ENCODE measurements at places on chromosomes 12 and 14. TPM values are rescaled to one million over a fixed set of nuclear protein-coding genes. Genes with fewer than 3 reads are reported as not detected.

The CPNE6 gene
- not detected for total RNA-seq

The CCDC197 gene
- not detected for total RNA-seq

The NANOG gene
- total RNA-seq: not detected

DNA sequence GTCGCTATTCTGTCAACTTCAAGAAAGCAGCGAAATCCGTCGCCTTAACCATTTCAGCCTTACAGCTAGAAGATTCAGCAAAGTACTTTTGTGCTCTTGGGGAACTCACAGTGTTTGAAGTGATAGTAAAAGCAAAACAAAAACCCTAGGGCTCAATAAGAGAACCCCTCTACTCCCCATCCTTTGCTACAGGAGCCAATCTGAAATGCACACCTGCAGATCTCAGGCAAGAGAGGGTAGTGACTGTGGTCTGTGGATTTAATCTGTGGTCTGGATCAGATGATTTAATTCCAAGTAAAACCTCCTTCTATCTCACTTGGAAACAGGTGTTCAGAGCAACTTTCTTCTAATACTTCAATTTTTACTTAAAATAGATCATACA is 422.9 kb upstream of the OR4E1 start:
- H3K4me3 ChIP-seq: no peak overlapping the region
- DNase-seq: no peak
- H3K4me1 ChIP-seq: no peaks in the 10 kb centered on the region
- no peak overlapping the region for H3K27ac ChIP-seq

DNA sequence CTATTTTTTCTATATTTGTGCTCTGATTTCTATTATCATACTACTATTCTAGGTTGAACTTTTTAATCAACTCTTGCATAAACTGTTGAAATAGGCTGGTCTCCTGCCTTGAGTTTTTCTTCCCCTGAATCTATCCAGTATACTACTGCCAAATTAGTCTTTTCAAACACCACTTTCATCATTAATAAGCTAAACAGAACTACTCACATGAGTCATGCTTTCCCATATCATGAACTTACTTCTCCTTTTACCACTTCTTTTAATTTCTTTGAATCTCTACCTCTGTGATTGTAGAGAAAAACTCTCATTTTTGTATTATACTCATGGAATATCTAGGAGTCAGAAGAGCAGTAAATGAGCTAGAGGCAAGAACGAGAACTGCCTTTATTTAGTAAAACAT is 340.3 kb upstream of the PDE3A start:
- H3K4me1 ChIP-seq: no peaks in the 10 kb centered on the region
- H3K36me3 ChIP-seq: no peaks in the 10 kb centered on the region
- no peak overlapping the region for H3K27ac ChIP-seq
- H3K27me3 ChIP-seq: peaks cover 34% of the 10 kb centered on the region
- H3K4me3 ChIP-seq: no peak overlapping the region
- no peak for DNase-seq

All from MCF 10A (cell line).